ENCODE measurements at places on chromosomes 6 and 20.
A peak's percentile ranks its signal among the peaks of the same experiment; 100 is the strongest.

GRCh38 chr20:61821735-61822134 lies 243.9 kb downstream of the TAF4 start:
- no peak for DNase-seq

DNA sequence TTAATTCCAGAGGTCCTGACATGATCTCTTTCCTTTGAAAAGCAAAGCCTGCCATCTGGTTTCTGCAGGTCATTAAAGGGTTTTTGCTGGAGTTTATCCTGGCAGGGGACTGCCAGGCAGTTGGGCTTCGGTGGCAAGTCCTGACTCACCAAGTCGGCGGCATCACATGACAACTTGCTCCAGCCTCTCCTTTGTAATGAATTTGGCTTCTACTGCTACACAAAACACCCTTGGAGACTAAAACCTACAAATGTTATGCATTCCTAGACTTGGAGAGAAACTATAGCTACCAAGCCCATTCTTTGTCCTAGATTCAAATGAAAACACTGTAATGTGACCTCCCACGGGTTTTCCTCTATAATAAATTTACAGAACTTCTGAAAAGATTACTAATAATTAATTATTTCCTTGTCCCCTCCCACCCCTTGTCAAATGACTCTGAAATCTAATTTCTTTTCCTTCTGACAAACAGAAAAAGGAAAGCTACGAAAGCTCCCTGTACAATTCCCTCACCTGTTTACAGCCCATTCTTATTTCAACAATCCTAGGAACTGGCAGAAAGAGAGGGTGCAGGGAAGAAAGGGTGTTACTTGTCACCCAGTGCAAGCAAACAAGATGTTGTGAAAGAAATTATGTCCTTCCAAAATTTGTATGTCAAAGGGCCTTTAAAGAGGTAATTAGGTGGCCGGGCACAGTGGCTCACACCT lies 62.9 kb downstream of the QRSL1 start:
- DNase-seq = peak; percentile 61

DNA sequence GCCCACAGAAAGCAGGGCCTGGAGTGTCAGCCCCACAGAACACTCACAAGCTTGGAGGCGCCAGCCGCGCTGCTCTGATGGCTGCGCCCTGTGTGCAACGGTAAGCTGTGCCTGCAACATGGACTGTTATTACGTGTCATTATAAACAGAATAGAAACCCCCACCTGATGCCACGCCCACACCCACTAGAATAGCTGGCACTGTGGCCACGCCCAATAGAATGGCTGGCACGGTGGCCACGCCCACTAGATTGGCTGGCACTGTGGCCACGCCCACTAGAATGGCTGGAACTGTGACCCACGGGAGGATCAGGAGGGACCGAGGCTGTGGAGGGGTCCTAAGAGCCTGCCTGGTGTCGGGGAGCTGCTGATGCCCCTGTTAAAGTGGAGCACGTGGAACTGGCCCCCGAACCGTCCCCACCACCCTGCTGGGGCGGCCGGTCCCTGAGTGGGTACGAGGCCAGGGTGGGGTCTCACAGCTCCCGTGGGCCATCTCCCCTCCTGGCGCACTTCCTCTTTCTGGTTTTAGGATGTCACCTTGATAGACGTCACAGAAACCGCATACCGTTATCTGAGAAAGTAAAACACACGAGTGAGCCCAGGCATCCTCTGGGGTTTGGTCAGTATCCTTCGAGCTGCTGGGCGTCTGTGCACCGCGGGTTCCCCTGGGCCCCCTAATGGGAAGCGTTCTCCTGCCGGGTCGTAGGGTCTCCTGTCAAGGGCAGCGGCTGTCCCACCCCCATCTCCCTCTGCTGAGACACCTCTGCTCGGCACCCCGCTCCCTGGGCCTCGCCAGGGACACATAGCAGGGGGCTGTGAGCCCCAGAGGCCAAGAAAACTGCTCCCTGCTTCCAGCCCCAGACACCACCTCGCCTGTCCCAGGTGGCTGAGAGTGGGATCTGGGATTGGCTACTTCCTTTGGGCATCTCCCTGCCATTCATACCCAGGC lies 25.4 kb downstream of the SLC17A9 start:
- no peak for DNase-seq

DNA sequence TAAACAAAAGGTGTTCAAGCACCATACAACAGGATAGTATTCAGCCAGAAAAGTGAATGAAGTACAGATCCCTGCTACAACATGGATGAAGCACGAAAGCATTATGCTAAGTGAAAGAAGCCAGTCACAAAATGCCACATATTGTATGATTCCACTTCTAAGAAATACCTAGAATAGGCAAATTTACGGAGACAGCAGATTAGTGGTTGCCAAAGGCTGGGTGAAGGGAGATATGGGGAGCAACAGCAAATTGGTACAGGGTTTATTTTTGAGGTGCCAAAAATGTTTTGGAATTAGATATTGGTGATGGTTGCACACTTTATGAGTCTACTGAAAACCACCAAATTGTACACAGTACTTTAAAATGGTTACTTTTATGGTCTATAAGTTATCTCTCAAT lies 23.2 kb downstream of the MAP3K5 start:
- DNase-seq = no peak

GRCh38 chr6:39566456-39566855 lies 158.8 kb downstream of the KIF6 start:
- no peak for DNase-seq

DNA sequence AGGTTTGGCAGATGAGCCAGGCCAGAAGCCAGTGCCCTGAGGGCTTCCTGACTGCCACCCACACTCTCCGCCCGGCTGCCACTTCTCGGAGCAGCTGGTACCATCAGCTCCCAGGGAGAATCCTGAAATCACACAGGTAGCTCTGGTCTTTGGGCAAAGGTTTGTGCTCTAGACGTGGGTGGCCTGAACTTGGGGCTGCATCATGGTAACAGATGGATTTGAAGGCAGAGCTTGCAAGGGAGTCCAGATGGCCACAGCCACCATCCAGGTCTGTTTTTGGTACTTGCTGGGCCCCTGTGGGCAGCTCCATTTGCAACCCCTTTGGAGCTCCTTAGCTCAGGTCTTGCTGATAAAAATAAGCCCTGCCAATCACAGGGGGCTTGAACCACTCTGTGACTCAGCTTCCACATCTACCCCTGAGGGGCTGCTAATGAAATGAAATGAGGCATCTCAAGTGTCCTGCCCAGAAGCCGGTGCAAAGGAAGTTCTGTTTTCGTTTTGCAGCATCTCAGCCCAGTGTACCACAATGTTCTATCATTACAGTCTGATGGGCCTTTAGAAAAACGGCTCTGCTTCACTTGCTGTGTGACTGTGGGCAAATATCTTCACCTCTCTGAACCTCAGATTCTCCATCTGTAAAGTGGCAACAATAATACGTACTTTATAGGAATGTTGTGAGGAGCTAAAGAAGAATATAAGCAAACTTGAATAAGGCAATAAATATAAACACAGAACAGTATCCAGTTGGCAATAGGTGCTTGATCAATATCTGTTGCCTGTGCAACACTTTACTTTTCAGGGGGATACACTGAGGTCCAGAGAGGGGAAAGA lies 25.1 kb upstream of the CDH22 start:
- DNase-seq = no peak

GRCh38 chr6:155895641-155896040 lies 440.0 kb upstream of the NOX3 start:
- DNase-seq = no peak

DNA sequence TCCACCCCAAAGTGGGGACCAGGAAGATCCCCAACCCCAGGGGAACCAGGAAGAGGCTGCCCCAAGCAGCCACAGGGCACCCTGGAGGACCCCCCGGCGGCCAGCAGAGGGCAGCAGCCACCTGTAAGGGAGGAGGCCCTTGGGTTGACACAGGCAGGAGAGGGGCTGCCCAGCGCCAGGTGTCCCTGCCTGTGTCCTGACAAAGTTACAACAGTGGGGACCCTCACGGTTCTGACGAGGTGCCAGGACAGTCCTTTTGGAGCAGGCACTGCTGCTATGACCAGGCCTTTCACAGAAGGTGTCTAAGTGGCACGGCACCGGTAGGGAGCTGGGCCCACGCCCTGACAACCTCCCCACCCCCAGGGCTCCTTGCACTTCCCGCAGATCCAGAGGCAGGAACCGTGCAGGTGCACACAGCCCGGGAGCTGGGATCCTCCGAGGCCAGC lies 176.7 kb downstream of the BMP7 start:
- peak; percentile 79 for DNase-seq

Measured in SHP77 (cell line).